ENCODE measurements at places on chromosomes 5 and 9.

DNA sequence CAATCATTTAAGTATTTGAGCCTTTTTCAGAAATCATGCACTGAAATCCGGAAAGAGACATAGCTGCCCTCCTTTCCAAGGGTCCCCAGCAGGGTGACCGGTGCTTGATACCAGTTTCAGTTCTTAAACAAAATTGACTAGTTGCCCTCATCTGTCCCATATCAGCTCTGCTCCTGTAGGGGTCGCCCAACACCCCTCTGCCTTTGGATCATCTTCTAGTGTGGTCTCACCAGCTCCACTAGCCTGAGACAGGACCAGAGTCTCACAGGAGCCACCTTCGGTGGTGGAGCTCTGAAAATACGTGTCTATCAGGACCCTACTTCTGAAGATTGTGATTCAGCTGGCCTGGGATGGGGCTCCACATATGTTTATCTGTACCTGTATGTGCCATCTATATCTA is 428.2 kb downstream of the ENC1 start:
- DNase-seq, result no peak

- DNase-seq, result no peak
These were observed 31.2 kb downstream of the AMBP start for GRCh38 chr9:114046875-114047274.

DNA sequence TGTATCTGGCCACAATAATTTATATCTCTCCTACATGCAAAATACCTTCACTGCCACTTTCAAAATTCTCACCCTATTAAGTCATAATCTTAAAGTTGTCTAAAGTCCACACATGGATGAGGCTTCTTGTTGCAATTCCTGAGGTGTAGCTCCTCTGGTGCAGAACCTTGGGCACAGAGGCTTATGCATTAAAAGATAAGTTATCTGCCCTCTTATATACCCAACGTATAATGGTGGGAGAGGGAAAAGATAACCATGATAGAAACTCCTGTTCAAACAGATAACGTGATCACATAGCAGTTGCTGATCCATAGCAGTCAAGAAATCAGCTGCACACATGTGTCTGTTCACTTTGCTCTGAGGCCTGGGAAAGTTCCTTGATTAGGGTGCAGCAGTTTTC is 1767.0 kb downstream of the MAT2B start:
- no peak for DNase-seq

GRCh38 chr5:1413611-1414241 is 31.5 kb downstream of the SLC6A3 start:
- DNase-seq, result no peak

GRCh38 chr5:98631311-98632054 is 142.0 kb upstream of the RGMB start:
- no peak for DNase-seq

- no peak for DNase-seq
These were observed 655.3 kb downstream of the LRRC70 start for GRCh38 chr5:63233911-63234310.

GRCh38 chr9:110446171-110446570 is 108.5 kb upstream of the TXNDC8 start:
- DNase-seq, result no peak

- DNase-seq, result no peak
These were observed 36.6 kb downstream of the ACER2 start for GRCh38 chr9:19445452-19445851.

- no peak for DNase-seq
These were observed 100.4 kb upstream of the TLE1 start for GRCh38 chr9:81789721-81790120.

- no peak for DNase-seq
These were observed 61.5 kb downstream of the TENT4A start for GRCh38 chr5:6774721-6775204.

DNA sequence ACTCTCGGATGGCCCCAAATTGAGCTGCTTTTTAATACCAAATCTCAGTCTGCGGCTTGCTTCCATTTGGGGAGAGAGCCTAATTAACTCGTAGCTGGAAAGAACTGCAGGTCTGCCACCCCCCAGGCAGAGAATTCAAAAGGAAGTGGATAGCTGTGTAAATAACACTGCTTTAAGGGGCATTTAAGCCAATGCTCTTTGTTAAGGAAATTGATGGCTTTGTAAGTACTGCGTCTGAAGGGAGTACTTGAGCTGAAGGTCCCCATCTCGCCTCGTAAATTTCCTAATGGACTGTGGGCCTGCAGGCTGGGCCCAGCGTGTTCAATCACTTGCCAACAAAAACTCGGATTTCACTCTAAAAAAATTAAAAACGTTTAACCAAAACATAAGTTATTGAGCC is 132.7 kb downstream of the PAPPA start:
- no peak for DNase-seq

- peak; percentile 50 for DNase-seq
These were observed 180.1 kb upstream of the MVB12B start for GRCh38 chr9:126146254-126147145.

GRCh38 chr9:36039696-36040095 is 3.0 kb downstream of the RECK start:
- no peak for DNase-seq

DNA sequence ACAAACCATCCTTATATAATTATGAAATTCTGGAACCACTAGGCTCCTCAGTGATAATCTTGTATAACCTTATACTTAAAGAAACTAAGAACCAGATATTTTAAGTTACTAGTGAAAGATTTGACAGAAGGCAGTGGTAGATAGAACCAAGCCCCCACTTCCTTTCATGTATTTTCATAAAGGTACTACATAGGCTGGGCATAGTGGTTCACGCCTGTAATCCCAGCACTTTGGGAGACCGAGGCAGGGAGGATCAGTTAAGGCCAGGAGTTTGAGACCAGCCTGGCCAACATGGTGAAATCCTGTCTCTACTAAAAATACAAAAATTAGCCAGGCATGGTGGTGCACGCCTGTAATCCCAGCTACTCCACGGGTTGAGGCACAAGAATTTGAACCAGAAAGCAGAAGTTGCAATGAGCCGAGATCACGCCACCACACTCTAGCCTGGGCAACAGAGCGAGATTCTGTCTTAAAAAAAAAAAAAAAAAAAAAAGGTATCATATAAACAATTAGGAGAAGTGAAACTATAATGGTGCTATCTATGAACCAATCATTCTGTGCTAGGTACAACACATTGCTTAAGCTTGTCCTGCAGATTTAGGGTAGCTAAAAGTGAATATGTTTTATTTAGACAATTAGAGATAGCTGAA is 27.9 kb upstream of the DTWD2 start:
- DNase-seq, result peak; percentile 52

GRCh38 chr9:89363921-89364665 is 45.8 kb downstream of the SECISBP2 start:
- no peak for DNase-seq

GRCh38 chr5:73912821-73913271 is 286.9 kb downstream of the ARHGEF28 start:
- no peak for DNase-seq

DNA sequence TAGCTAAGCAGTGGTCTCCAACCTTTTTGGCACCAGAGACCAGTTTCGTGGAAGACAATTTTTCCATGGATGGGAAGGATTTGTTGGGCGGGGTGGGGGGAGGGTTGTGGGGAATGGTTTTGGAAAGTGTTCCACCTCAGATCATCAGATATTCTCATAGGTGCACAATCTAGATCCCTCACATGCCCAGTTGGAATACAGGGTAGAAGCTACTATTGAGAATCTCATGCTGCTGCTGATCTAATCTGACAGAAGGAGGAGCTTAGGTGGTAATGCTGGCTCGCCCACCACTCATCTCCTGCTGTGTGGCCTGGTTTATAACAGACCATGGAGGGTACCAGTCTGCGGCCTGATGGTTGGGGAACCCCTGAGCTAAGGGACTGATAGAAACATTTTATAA is 662.7 kb upstream of the RGMB start:
- no peak for DNase-seq

- no peak for DNase-seq
These were observed 194.0 kb downstream of the RFX3 start for GRCh38 chr9:3331801-3332200.

DNA sequence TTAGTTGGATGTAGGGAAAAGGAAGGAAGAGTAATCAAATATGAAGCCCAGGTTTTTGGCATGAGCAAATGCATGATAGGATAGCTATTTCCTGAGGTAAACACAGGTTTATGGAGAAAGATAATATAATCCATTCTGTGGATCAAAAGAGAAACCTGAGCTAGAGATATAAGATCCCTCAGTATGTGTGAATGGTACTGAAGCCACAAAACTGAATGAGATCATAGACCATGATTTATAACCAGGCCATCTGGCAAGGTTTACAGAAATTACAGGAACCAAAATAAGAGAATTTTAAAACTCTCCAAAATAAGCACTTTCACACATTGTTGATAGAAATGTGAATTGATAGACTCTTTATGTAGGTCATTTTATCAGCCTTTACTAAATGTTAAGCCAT is 28.7 kb upstream of the ECM2 start:
- no peak for DNase-seq

DNA sequence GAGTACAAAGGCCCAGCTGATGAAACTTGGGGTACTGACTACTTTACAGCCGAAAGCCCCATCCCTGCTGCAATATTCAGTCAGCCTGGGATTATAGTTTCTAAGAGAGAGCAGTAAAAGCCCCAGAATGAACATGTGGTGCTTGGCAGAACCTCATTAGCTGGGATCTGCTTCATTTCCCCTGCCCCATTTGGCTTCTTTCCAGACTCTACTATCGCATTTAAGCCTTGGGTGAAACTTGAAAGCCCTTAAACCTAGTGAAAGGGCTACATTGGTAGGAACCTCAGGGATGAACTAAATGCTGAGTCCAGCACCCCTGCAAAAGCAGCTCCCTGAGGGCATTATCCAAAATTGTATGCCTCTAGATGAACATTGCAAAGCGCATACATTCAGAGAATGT is 631.1 kb downstream of the ACTL7B start:
- no peak for DNase-seq

DNA sequence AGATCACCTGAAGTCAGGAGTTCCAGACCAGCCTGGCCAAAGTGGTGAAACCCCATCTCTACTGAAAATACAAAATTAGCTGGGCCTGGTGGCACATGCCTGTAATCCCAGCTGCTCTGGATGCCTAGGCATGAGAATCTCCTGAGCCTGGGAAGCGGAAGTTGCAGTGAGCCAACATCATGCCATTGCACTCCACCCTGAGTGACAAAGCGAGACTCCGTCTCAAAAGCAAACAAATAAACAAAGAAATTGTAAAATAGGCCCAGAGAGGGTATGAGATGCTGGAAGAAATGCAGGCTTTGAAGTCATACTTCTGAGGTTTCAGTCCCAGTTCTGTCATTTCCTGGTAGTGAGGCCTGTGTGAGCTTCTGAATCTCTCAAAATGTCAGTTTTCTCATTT is 5.3 kb upstream of the ARHGEF37 start:
- DNase-seq, result no peak

DNA sequence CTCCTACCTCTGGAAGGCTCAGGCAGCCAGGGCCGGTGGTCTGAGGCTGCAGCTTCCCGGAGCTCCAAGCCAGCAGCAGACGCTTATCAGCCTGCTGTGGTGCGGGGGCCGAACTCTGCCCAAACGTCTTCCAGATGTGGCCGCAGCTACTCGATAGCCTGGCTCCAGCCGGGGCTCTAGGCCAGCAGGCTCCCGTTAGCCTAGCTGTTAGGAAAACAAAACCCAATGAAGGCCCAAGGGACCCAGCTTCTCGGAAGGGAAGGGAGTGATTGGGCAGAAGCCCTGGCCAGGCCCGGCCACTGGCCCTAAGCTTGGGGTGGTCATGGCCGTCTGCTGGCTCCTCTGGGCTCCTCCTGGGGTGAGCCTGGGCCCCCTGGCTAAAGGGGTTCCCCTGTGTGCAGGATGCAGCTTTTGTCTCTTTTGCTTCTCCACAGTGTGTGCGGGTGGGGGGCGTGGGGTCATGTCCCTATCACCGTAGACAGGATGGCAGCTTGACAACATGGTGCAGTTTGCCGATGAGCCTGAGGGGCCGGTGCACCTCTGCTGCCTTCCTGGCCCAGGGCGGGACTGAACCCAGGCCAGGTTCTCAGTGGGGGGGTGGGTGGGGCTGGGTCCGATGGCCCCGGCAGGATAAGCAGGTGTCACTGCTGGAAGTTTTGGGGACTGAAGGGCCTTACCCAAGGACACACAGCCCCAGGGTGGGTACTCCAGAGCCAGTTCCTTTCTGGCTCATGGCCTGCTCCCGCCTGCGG is 18.7 kb downstream of the MYMK start:
- no peak for DNase-seq

DNA sequence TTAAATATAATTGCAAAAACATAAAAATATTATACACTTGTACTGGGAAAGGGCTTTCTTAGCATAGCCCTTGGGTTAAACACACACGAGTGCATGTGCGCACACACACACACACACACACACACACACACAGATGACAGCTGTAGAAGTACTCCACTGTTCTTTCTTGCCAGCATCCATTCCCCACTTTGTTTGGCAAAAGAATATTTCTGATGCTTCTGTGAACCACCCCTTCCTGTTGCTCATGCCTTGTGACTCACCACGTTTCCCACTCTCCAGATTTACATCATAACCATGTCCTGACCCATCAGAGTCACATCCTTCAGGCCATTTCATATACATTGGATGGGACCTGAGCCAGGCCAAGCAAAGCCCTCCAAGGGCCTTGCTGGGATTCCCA is 280.1 kb downstream of the DNAH5 start:
- no peak for DNase-seq
